ENCODE measurements at places on chromosomes 6 and 20.
A peak's percentile ranks its signal among the peaks of the same experiment; 100 is the strongest.

DNA sequence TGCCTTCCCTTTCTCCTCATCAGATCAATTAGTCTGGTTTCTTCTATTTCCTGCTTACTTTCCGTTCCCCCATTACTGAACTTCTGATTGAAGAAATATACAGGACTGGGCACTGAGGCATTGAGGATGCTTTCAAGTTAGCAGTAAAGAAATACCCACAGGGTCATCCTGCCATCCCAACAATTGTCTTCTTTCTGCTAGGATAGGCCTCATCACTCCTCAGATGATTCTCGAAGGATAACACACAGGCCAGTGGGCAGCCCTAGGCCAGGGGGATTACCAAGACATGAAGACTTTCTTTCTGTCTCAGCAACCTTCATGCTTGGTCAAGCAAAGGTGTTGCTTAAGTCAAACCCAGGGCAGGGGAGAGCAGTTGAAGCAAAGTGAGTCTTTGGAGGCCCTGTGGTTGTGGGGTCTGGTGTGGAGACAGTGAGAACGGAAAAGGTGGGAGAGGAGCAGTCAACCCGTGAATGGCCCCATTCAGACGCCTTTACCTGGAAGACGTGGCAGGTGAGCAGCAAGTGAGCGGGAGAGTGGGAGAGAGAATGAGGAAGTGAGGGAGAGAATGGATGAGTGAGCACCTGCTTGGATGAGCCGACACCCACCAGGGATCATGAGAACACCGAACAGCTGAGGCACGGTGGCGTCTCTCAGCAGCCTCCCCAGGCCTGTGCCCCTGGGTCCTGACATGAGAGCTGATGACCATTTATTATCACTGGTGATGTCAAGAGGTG lies 462.9 kb downstream of the PREX1 start:
- no peak for DNase-seq

DNA sequence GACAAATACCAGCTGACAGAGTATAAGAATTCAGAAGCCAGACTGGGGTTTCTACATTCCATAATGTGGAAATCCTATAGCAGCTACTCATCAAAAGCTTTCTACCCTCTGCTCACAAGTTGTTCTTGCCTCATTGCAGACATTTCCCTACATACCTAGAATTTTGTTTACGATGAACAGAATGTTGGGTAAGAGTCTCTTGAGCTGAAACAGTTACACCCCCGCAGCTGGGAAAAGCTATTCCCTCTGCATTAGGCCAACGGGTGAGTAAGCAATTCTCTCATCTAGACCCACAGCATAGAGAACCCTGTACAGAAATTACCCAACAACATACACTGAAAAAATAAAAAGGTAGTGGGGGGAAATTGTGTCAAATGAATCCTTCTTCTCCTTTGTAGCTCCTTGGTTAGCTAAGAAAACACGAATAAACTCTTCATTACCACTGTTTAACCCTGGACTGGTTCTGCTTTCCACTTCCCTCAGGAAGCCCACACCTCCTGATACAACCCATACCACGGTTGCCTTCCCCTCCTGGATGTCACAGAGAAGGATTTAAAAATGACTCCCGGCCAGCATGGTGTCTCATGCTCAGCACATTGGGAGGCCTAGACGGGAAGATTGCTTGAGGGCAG lies 215.0 kb upstream of the SHLD1 start:
- DNase-seq: no peak

DNA sequence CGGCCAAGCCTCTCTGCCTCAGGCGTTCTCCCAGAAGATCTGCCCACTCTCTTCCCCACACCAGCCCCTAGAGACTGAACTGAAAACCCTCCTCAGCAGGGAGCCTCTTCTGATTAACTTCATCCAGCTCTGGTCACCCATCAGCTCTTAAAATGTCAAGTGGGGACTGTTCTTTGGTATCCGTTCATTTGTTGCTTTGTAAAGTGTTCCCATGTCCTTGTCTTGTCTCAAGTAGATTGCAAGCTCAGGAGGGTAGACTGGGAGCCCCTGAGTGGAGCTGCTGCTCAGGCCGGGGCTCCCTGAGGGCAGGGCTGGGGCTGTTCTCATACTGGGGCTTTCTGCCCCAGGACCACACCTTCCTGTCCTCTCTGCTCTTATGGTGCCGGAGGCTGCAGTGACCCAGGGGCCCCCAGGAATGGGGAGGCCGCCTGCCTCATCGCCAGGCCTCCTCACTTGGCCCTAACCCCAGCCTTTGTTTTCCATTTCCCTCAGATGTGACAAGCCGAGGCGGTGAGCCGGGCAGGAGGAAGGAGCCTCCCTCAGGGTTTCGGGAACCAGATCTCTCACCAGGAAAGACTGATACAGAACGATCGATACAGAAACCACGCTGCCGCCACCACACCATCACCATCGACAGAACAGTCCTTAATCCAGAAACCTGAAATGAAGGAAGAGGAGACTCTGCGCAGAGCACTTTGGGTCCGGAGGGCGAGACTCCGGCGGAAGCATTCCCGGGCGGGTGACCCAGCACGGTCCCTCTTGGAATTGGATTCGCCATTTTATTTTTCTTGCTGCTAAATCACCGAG lies 14.2 kb downstream of the VEGFA start:
- DNase-seq: no peak

DNA sequence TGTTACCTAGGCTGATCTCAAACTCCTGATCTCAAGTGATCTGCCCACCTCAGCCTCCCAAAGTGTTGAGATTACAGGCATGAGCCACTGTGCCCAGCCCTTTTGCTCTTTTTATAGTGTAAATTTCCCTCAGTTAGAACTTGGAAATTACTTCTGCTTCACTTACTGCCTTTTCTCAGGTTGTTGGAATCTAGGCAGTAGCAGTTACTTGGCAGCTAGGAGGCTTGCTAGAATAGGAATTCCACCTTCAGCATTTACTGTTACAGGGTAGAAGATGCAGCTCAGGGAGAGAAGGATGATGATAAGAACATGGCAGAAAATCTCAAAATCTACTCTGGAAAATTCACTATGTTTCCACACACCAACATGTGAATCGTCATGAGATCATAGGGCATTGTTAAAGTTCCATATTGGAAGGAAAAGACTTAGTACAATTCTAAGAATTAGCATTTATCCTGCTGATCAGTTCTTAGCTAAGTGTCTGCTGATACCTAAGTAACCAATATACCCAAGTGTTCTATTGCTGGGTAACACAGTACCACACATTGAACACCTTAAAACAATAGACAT lies 182.2 kb downstream of the SLC16A10 start:
- no peak for DNase-seq

GRCh38 chr6:99746261-99746895 lies 139.7 kb downstream of the PRDM13 start:
- DNase-seq: peak; percentile 17

- no peak for DNase-seq
Observed at GRCh38 chr6:12801141-12801540, 84.6 kb downstream of the PHACTR1 start.

- DNase-seq: no peak
Observed at GRCh38 chr6:160095146-160095845, 26.3 kb upstream of the SLC22A1 start.
